ENCODE measurements at places on chromosomes 16 and 17. TPM values are rescaled to one million over a fixed set of nuclear protein-coding genes. Genes with fewer than 3 reads are reported as not detected.

Gene CCL3
- not detected for total RNA-seq

Gene IGF2BP1
- total RNA-seq: not detected

Gene SOCS7
- total RNA-seq: 15.3 TPM

Gene CACNG5
- total RNA-seq: not detected

Gene CCDC182
- total RNA-seq: not detected

Gene GINS3
- total RNA-seq: 2.8 TPM

Gene VASN
- 35.8 TPM for total RNA-seq

Gene MATCAP1
- total RNA-seq: 37.4 TPM

Gene ASPA
- total RNA-seq: 2.0 TPM

Gene ANKRD40CL
- not detected for total RNA-seq

Gene ADGRG3
- total RNA-seq: 7.4 TPM

Gene NAGLU
- 33.8 TPM for total RNA-seq

Gene PLEKHG4
- total RNA-seq: 14.4 TPM

Gene AANAT
- not detected for total RNA-seq

Gene CRHR1
- not detected for total RNA-seq

Gene RASD1
- 2.6 TPM for total RNA-seq

Gene DOK4
- 26.7 TPM for total RNA-seq

Gene NPIPB13
- total RNA-seq: 0.32 TPM

Gene CACNA1H
- total RNA-seq: 154 TPM

Gene AATK
- total RNA-seq: 22.7 TPM

Gene WNT9B
- 0.31 TPM for total RNA-seq

Gene DHX38
- 32.8 TPM for total RNA-seq

Gene CDIP1
- total RNA-seq: 31.5 TPM

Gene HSD17B2
- not detected for total RNA-seq

Gene HS3ST3B1
- total RNA-seq: 4.2 TPM

Gene CHRNE
- total RNA-seq: 0.67 TPM

Gene TAC4
- not detected for total RNA-seq

Gene UNC13D
- 5.9 TPM for total RNA-seq

Gene IL17C
- not detected for total RNA-seq

Gene RASL10B
- 25.9 TPM for total RNA-seq

Gene P2RX5
- total RNA-seq: not detected

Gene CLDN7
- total RNA-seq: not detected

Gene FTSJ3
- 53.2 TPM for total RNA-seq

Gene DBF4B
- 4.5 TPM for total RNA-seq

Gene ERI2
- 12.0 TPM for total RNA-seq

Gene PTX4
- total RNA-seq: not detected

Gene SMURF2
- total RNA-seq: 60.8 TPM

Gene JPT1
- total RNA-seq: 48.5 TPM
